ENCODE measurements at places on chromosomes 12 and 14.

DNA sequence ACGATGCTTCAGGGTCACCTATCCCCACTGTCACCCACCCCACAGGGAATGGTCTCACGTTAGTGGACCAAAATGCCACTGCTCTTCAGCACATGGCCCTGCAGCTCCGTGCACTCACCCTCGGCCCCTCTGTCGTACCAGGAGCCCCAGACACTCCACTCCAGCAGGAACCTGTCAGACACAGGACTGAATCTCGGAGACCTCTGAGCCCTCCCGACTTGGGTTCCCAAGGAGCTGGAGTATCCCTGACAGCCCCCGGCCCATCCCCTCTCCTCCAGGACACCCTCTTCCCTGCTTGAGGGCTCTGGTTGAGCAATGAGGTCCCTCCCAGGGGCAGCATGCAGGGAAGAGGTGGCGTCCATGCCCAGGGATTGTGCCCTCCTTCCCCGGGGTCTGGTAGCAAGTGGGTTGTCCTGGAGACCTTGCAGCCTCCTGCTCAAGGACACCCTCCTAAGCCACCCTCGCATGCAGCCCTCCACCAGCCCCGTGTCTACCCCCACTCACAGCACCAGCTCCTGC is 20.4 kb upstream of the LRTM2 start:
- no peak for DNase-seq

DNA sequence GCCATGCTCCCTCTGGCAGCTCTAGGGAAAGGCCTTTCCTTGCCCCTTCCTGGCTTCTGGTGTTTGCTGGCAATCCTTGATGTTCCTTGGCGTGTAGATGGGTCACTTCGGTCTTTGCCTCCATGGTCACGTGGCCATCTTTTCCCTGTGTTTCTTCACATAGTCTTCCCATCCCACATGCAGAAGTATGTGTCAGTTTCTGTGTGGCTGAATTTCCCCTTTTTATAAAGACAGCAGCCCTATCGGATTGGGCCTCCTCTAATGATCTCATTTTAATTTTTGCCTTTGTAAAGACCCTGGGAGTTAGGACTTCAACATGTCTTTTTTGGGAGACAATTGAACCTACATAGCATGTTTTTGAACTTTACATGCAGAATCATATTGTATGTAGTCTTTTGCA is 107.2 kb upstream of the FGD4 start:
- no peak for DNase-seq

DNA sequence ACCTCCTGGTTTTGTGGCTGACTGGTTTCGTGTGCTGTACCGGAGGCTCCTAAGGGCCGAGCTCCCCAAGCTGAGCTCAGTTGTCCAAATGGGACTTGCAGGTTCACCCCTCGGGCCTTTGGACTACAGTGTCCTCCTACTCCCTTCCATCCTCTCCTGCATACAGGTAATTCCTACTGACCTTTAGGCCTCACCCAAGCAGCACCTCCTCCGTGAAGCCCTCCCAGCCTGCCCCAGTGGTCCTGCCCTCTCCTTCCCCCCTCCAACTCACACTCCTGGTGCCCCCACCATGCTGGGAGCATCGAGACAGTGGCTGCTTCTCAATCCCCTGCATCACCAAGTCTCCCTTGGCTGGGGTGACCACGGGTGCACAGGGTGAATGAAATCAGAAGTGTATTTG is 27.1 kb upstream of the YY1 start:
- no peak for DNase-seq

- DNase-seq = no peak
These were observed 147.7 kb upstream of the SYT10 start for GRCh38 chr12:33587354-33587753.

- DNase-seq = no peak
These were observed 166.3 kb upstream of the RTL1 start for GRCh38 chr14:101069666-101070362.
